ENCODE measurements at places on chromosomes 16 and 17. TPM values are rescaled to one million over a fixed set of nuclear protein-coding genes. Genes with fewer than 3 reads are reported as not detected.

DNA sequence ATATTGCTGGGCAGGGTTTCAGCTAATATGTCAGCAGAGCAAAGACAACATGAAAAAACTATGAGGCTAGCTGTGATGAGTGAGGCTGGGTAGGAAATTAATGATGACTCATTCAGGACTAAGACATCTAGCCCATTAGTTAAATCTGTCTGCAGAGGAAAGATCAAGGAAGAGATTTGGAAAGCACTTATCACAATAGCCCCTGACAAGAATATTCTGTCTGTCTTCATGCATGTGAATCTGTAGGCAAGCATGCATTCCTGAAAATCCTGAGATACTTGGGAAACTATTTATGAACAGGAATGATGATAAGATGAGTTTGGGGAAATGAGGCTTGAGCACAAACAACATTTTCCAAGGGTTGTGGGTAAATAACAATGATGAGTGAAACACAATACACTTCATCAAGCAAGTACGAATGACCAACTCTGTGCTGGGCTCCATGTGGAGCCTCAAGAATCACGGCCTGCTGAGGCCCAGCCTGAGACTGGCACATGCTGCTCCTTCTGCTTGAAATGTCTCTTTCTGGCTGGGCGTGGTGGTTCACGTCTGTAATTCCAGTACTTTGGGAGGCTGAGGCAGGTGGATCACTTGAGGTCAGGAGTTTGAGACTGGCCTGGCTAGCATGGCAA is 96.5 kb upstream of the ASIC2 start:
- DNase-seq: peak; percentile 41

The TUBB3 gene
- 128 TPM for total RNA-seq

GRCh38 chr16:57413733-57414132 is 9.2 kb downstream of the CCL17 start:
- DNase-seq: no peak

The CHP2 gene
- not detected for total RNA-seq

DNA sequence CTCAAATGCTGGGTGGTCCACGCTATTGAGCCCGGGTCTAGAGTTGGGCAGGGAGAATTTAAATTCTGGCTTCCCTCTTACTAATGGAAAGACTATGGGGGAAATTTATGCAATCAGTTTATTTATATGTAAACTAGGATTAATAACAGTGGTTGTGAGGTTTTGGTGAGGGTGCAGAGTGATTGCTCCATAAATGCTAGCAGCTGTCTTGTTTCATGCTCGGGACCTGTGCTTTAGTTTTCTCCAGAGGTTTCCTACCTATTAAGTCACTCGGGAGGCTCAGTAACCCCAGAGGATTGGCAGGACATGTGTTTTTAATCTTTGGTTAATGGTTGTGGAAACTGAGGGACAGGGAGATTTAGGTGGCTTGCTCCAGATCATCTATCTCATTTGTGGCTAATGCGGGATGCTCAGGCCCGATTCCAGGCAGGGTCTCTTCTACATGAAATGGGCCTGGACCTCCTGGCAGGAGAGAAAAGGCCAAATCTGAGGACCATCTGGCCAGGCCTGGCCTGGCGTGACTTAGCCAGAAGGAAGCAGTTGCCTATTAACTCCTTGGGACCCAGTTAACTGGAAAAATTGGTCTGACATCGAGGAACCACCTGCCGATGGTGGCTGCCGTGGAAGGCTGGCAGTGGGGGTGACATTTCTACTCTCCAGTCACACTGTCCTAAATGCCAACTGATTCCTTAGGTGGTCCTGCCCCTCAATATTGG is 2.1 kb downstream of the PRCD start:
- peak; percentile 62 for DNase-seq

GRCh38 chr17:17545984-17546383 is 45.5 kb downstream of the PEMT start:
- DNase-seq: no peak

DNA sequence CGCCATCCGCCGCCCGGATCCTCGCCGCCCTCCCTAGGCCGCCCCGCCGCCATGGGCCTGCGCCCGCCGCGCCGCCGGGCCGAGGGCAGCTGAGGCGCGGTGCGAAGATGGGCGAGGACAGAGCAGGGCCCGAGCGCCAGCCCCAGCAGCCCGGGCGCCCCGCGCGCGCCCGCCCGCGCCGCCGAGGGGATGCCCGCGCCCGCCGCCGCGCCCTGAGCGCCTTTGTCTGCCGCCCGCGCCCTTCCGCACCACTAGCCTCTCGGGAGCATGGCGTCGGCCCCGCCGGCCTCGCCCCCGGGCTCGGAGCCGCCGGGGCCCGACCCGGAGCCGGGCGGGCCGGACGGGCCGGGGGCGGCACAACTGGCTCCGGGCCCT is 278 bp downstream of the RAB11FIP3 start:
- DNase-seq: no peak

The CD300H gene
- not detected for total RNA-seq

DNA sequence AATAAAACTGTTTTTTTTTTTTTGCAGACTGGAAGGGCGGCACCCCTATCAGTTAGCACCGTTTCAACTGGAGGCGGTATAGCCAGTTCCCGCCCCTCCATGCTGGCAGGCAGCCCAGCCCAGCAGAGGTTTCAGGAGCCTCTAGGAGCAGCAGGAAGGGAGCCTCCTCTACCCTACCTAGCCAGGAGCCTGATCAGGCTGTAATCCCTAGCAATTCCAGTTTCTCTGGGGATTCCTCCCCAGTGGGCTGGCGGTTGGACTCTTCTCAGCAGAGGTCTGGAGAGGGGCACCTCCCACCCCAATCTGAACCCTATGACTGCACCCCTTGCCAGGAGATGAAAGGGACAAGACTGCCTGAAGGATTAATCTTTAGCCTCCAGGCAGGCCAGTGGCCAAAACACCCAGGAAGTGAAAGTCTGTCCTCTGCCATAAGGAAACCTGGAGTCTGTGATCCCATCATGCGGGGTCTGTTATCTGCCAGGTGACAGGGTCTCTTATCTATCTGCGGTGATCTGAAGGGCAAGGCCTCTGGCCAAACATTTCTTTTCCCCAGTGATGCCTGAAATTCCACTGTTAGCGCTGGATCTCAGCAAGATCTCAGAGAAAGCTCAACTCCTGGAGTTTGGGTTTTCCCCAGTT is 4.9 kb upstream of the CDH1 start:
- no peak for DNase-seq

The LMF1 gene
- 13.0 TPM for total RNA-seq

- no peak for DNase-seq
These were observed 7.7 kb downstream of the SLC35B1 start for GRCh38 chr17:49699966-49700575.

GRCh38 chr16:6057821-6058220 is 960.2 kb upstream of the EEF2KMT start:
- no peak for DNase-seq

- no peak for DNase-seq
These were observed 15.1 kb downstream of the AXIN1 start for GRCh38 chr16:337437-337836.

GRCh38 chr16:50024207-50024606 is 818 bp upstream of the CNEP1R1 start:
- DNase-seq: no peak

- DNase-seq: no peak
These were observed 4.4 kb upstream of the UNK start for GRCh38 chr17:75779987-75780889.

The KRT31 gene
- total RNA-seq: not detected

The CX3CL1 gene
- total RNA-seq: 0.32 TPM

The MIS12 gene
- 18.6 TPM for total RNA-seq

The CLEC18A gene
- total RNA-seq: 0.32 TPM

Data from fibroblast of villous mesenchyme (primary cell).